HEK293T (cell line): ENCODE measurements at places on chromosomes 4 and X.

DNA sequence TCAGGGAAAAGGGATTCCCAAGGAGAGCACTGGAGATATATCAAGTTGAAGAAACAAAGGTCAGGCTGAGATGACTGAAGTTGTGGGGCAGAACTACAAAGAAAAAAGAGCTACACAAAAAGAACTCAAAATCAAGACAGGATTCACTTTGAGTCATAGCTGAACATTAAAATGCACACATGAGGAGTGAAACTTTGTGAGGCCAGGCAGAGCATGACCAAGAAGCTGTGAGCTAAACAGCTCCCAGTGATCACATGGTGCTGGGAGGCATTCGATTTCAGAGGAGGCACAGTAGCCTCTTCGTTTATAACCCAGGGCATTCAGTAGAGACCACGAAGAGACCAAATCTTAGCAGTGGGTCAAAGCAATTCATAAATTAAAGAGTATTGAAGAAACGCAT lies 145.3 kb downstream of the ATRX start:
- no peak for DNase-seq

- no peak for DNase-seq
These were observed 238.3 kb downstream of the DCLK2 start for GRCh38 chr4:150316332-150317205.

DNA sequence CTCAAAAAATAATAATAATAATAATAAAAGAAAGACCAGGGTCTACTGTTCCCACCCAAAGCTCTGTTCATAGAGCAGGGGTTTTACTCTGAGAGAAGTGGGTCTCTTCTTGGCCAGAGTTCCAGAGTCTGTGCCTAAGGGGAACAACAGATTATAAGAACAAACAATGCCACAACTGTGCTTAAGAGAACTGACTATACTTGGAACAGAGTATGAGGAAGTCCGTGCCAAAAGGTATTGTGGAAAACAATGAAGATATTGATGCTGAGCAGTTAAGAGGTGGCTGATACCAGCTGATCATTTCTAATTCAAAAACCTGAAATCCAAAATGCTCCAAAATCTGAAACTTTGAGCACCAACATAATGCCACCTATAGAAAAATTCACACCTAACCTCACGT lies 229.6 kb downstream of the FBXO8 start:
- no peak for DNase-seq

DNA sequence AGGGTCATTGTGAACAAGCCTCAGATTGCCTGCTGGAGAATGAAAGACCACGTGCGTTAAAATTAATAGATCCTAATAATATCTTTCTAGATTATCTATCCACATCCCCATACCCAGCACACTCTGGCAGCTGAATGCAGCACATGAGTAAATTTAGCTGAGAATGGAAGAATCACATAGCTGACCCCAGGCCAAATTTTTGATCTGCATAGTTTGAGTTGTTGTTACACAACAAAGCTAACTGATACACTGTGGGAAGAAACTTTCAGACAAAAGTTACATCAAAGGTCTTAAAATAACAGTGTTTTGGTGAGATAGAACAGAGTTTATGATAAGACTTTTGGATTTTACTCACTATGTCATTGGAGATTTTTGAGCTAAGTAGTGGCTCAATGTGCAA lies 72.4 kb upstream of the ANXA10 start:
- no peak for DNase-seq

DNA sequence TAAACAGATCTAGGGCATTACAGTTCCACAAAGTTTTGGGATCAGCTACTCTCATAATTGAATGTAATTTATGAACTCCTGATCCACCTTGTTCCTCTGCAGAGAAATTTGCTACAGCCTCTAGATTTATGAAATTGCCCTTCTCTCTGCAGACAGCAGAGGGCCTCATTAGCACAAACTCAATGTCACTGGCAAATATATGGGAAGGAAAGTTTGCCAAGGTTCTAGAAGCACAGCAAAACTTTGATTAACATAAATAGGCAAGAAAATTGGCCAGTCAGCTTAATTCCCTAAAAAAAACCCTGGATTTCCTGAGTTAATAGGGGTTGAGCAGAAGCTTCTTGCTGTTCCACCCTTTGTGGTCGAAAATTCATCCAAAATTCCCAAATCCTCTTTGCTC lies 31.5 kb downstream of the PRPS1 start:
- DNase-seq = no peak

DNA sequence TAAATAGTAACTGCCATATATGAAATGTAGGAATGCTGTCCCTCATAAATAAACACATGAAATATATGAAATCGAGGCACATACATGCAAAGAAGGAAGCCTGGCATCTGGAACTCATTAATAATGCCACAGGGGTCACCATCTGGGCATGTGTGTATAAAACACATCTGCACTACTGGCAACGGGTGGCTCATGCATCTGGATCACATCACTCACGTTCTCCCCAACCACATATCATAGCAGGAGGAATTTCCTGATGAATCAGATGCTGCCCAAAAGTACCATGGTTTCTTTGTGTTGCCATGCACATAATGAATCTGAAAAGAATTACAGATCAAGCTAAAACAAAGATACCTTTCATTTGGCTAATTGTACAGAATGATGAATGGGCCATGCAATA lies 28.6 kb downstream of the RNF175 start:
- DNase-seq = no peak

DNA sequence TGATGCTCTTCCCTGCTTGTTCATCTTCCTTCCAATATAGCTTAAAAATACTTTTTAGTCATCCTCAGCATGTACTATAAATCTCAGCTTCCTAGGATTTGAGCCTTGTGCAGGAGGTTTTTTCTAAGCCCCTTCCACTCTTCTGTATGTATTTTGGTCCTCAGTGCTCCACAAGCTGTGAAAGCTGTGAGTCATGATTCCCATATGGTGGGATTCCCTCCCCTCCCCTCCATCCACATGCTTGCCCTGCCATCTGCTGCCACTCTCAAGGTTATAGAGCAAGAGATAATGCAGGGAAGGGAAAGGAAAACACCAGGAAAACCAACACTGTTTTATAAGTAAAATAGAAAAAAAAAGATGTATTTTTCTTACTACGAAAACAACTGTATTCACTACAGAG lies 58.5 kb upstream of the AP1S2 start:
- no peak for DNase-seq

- DNase-seq = no peak
These were observed 28.6 kb upstream of the ZCCHC4 start for GRCh38 chr4:25283948-25284347.

DNA sequence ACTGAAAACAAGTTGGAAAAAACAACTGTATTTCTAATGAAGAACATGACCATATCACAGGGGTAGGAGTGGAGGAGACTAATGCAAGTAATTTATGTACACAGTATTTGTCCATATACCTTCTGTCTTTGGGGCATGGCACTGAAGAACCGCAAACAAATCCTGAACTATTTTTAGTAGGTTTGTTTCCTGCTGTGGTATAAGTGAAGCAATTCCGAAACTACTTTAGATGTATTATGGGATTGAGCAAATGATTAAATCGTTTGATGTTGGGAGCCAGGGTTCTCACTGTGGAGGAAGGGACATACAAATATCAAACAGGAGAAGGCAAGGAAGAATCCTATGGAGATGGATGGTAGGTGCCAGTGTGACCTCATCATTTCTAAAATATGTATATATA lies 18.9 kb upstream of the SH3KBP1 start:
- DNase-seq = no peak

DNA sequence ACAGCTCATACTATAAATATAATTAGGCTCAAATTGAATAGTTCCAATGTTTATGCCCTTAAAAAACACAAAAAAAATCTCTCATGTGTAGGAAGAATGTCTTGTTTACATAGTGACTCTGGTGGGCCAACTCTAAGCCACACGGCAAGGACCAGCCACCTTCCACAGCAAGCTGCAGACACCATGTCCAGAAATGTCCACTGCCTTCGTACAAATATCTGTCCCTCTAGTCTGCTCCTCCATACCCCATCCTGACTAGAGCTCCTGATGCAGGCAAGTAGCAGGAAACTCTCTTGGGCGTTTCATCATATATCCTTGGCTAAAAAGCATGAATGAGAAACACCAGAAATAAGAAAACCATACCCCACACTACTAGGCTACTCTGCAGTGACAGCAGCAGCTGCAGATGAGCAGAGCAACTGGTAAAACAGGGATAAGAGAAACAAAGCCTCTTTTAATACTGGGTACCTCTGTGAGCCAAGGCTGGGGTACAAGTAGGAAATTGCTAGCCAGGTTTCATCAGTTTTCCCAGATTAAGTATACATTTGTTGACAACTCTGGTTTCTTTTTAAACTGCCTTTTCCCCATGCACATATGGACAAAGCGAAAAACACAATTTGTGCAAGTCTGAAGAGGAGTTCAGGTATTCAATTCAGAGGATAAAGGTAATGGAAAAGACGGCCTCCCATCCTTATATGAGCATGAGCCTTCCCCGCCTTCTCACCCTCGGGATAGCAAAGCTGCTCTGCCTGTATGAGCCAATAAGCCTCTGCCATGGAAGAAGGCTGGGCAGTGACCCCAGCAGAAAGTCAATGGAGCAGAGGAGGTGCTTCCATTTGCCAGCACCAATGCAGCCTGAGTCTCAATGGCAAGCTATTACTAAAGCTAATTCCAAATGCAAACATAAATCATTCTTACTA lies 245.4 kb downstream of the DCLK2 start:
- DNase-seq = no peak

DNA sequence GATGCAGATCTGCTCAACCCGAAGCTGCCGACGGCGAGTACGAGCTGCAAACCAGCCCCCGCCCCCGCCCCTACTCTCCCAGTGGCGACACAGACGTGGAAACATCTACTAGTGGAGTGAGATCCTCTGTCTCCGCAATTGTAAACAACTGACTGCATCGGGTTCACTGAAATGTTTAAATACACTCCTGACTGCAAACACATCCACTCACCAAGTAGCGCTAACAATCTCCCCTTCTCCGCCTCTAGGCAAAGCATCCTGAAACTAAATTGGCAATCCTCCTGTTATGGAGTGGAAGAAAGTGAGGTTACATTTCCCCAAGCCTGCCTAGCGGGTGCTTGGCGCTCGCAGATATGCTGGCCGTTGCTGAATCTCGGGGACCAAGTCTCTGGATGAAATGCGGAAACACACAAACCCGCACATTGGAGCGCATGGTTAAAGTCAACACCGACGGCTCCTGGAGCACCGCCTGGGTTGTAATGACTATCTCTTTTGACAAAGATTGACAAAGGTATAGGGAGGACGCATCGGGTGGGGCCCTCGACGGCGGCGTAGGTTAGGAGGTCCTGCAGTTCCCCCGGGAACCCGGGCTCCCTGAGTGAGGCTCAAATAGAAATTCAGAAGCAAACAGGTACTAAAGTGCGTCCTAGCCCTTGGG lies 117.0 kb upstream of the TEX13C start:
- DNase-seq = no peak

DNA sequence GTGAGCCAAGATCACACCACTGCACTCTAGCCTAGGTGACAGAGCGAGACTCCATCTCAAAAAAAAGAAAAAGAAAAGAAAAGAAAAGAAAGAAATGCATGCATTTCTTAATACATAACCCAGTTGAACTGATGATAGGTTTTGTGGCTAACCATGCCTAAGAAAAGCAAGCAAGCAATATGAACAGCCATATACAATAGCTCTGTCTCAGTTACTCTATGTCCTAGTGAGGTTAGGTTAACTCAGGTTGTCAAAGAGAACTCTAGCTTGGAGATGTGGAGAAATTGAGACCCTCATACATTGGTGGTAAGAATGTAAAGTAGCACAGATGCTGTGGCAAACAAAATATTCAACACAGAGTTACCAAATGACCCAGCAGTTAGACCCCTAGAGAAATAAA lies 167.0 kb upstream of the RASGEF1B start:
- DNase-seq = no peak

DNA sequence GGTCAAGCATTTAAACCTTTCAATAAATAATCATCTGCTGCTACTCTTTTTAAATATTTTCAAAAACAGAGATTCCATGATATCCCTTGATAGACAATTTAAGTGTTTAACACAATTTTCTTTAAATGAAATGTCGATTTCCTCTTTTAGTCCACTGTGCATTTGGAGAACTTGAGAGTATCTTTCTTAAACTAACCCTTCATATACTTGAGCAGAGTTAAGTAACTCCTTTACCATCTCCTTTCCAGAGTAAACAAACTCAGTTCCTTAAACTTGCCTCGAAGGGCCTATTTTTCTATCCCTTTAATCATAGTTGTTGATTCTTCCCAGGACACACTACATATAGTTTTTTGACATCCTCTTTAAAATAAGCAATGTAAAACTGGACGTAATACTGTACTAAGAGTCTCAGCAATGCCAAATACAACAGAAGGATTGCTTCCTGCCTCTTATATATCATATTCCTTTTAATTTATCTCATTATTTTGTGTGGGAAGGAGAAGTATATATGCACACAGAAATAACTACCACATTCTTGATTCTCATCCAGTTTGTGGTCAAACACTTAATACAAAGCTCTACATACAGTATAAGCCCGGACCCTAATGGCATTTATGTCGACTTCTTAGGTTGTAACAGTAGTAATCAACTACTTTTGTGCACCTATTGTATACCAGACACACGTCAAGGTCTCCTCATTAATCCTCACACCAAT lies 22.8 kb downstream of the RAB28 start:
- no peak for DNase-seq

DNA sequence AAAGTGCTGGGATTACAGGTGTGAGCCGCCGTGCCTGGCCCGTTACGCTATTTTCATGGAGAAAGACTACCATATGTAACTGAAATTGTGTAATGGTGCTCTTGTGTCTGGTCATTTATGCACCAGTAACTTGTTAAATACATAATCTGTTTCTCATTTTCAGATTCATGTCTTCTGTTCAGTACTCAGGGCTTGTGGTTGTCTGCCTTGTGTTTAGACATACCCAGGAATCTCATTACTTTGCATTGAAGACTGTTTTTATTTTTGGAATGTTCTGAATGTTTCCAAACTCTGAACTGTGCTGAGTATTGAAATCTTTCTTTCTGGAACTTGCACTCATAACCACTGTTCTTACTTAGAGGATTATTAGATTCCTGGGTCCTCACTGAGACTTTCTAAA lies 52.8 kb downstream of the PDLIM5 start:
- DNase-seq = no peak

DNA sequence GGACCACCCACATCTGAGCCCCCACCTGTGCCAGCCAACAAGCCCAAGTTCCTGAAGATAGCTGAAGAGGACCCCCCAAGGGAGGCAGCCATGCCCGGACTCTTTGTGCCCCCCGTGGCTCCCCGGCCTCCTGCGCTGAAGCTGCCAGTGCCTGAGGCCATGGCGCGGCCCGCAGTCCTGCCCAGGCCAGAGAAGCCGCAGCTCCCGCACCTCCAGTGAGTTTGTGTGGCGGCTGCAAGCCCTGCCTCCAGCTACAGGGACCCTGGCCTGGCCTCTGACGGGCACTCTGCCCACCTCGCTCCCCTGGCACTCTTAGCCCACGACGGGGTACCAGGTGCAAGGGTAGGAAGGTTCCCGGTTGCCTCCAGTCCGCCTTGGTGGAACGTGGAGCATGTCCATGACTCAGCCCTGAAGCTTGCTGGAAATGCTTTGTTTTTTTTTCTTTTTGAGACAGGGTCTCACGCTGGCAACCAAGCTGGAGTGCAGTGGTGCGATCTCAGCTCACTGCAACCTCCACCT lies 13.7 kb upstream of the ADD1 start:
- DNase-seq = no peak

- no peak for DNase-seq
These were observed 23.6 kb downstream of the PLAC1 start for GRCh38 chrX:134634691-134635090.
